NCI-H1436 treated with DMSO at 0.1 percent for 48 hours (cell line): ENCODE measurements at places on chromosomes 1 and 21.

- DNase-seq = no peak
Observed at GRCh38 chr1:53038566-53038965, 23.4 kb upstream of the PODN start.

DNA sequence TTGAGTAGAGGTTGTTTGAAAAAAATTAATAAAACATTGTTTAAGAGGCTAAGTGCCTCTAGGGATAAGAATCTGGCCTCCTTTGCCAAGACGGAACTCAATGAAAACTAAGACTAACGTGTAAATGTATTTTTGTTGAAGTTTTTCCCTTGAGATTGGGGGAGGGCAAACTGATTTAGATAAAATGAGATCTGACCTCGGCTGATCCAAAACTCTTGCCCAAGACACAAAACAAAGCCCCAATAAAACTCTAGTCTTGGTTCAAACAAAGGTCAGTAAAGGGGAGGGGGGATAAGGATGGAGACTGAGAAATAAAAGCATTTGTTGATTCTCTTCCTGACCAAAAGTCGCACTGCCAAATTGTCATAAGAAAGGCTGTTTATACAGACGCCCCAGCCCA is 134.8 kb upstream of the DPT start:
- no peak for DNase-seq

DNA sequence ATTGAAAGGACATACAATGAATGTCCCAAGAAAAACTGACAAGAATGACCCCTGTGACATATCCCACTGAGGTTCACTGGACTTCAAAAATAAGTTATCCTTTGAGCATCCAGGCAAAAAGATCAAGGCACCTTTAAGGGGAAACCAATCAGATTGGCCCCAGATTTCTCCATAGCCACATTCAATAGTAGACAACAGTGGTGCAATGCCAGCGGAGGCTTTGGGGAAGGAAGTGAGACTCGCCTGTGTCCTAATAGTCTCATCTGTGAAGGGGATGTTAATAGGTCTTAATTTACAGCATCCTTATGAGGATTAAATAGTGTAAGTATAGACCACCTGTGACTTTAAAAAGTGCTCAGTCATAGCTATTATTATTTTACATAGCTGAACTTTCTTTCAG is 21.5 kb downstream of the RPL5 start:
- DNase-seq = no peak

DNA sequence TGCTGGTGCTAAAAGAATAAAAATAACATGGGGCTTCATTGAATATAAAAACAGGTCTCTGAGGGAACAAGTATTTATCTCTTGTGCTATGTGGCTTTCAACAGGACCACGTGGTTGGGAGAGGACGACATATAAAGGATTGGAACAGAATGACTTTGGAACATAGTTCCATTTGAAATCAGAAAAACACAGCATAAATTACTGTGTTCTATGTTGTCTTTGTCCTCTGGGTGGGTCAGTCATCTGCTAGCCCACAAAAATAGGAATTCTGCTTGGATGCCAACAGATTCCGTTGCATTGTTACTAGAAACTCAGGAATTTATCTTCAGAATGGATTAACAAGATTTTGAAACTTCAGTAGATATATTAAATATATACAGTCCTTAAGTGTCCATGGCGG is 5.9 kb downstream of the CEP85 start:
- no peak for DNase-seq

DNA sequence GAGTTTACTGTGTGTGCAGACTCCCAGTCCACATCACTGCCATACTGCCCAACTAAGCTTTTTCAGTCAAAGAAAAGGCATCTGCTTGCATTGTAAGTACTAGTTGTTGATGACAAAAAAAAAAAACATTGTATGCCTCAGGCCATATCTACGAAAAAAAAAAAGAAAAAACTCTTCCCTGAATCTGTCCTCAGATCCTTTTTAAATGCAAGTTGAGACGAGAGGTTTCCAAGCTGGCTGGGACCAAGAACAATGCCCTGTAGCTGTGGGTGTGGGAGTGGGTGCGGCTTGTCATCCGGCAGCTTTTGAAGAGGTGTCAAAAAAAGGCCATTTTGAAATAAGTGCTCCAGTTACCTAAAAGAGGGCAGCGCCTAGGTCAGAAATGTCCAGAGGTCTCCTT is 29.2 kb upstream of the HHAT start:
- no peak for DNase-seq

DNA sequence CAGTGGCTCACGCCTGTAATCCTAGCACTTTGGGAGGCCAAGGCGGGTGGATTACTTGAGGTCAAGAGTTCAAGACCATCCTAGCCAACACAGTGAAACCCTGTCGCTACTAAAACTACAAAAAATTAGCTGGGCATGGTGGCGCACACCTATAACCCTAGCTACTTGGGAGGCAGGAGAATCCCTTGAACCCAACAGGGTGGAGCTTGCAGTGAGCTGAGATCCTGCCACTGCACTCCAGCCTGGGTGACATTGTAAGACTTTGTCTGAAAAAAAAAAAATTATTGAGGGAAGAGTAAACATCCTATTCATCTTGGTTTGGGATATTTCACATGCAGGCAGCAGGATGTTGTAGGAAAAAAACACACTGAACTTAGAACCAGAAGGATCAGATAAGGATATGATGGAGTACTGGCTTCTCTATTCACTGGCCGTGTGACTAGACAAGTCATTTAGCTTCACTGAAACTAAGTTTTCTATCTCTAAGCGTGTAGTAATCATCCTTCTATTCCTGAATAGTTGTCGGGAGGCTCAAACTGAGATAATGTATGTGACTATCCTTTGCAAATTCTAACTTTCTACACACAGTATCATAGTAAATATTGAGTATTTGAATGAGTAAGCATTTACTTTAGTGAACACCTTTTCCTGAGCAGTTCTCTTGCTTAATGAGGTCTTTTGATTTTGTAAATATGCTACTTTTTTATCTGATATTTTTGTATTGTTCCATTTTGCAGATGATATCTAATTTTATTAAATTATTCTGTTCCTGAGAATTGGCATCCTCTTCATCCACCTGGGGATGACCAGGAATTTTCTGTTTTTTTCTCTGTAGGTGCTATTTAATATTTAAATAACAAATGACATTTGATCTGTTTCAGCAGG is 18.2 kb downstream of the CAP1 start:
- DNase-seq = no peak
